ENCODE measurements at places on chromosomes 12 and 14. TPM values are rescaled to one million over a fixed set of nuclear protein-coding genes. Genes with fewer than 3 reads are reported as not detected.
A peak's percentile ranks its signal among the peaks of the same experiment; 100 is the strongest.

The KLHL33 gene
- total RNA-seq = 0.08 TPM

The CCDC77 gene
- total RNA-seq = 13.3 TPM

The PRB2 gene
- not detected for total RNA-seq

The C12orf54 gene
- total RNA-seq = not detected

DNA sequence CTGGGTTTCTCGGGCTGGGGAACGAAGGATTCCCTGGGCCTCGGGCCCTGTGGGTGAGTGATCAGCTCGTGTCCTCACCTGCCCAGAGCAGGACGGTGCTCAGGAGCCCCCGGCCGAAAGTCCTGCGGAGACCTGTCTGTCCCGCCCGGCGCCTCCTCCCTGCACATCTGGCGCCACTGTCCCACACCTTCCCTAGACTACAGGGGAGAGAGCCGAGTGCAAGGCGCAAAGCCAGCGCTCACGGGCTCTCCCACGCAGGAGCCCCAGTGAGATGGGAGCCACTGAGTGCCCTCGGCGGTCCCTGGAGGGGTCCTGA is 13.1 kb upstream of the TEX22 start:
- H3K4me1 ChIP-seq = no peaks in the 10 kb centered on the region
- peaks cover 6% of the 10 kb centered on the region for H3K27me3 ChIP-seq
- peaks cover 6% of the 10 kb centered on the region for H3K36me3 ChIP-seq
- peak overlapping the region; percentile 51 for H3K4me3 ChIP-seq
- H3K27ac ChIP-seq = no peak overlapping the region

DNA sequence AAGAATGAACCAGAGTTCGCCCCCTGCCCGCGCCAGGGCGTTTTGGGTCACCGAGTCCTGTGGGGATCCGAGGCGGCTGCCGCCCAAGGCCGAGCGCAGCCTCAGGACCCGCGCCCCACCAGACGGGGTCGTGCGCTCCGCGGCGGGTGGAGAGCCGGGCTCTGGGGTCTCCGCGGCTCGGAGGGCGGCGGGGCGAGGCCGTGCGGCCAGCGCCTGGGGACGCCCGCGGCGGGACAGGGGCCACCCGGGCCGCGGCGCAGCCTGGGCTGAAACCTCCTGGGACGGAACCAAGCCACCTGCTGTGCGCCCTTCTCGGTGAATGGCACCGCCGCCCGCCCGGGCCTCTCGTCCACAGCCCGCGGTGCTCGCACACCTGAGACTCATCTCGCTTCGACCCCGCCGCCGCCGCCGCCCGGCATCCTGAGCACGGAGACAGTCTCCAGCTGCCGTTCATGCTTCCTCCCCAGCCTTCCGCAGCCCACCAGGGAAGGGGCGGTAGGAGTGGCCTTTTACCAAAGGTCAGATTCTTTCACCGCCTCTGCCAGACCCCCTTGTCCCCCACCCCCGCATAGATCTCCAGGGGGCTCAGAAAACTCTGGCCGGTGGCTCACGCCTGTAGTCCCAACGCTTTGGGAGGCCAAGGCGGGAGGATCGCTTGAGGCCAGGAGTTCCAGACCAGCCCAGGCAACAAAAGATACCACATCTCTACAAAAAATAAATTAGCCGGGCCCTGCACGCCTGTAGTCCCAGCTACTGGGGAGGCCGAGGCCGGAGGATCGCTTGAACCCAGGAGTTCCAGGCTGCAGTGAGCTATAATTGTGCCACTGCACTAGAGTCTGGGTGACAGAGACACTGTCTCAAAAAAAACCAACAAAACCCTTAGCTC is 901 bp downstream of the B3GNT4 start:
- H3K4me3 ChIP-seq = peak overlapping the region; percentile 79
- DNase-seq = no peak
- H3K27ac ChIP-seq = no peak overlapping the region
- peaks cover 14% of the 10 kb centered on the region for H3K36me3 ChIP-seq

DNA sequence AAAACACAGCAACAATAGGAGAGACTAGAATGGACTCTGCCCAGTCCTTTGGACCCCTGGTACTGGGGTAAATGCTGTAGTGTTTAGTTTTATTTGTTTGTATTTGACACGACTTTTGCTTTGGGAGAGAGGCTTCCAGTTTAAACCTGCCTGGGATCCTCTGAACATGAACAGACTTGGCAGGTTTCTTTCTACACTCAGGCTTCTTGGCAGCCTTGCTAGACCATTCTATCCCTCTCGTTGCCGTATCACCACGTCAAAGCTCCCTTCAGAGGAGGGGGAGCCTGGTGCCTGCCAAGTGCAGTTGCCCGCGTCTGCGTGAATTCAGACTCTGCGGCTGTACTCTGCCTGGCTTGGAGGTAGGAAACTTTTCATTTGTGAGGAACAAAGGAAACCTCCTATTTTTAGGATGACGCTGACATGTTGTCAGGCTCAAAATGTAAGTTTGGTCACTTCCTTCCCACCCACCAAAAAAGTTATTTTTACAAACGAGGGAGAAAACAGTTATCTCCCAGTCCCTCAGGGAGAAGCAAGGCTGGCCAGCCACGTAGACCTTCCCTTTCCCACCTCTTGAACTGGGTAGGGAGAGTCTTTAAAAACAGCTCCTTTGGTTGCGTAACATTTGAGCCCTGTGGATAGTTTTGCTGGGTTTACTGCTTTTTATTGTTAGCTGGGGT is 25.9 kb downstream of the CD9 start:
- H3K4me1 ChIP-seq = peaks cover 26% of the 10 kb centered on the region
- H3K36me3 ChIP-seq = peaks cover 7% of the 10 kb centered on the region
- no peak for DNase-seq
- H3K27me3 ChIP-seq = peaks cover 10% of the 10 kb centered on the region

GRCh38 chr14:64971491-64971942 is 619 bp downstream of the RAB15 start:
- no peaks in the 10 kb centered on the region for H3K36me3 ChIP-seq
- peak overlapping the region; percentile 88 for H3K4me3 ChIP-seq
- no peak for DNase-seq

DNA sequence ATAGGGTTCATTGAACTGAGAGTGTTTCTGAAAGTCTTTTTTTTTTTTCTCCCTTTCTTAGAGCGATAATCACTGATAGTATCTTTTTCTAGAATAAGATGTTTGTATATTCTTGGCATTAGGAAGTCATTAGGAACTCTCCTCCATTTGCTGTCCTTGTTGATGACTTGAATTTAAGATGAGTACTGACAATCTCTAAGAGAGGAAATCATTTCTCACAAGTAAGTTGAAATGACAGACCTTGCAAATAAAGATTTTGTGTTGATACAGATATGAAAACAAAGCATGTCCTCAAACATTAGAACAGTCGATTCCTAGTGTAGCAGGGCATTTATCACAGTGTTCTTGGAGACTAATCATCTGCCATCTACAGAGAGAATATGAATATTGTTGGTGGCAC is 458.4 kb upstream of the SYT1 start:
- H3K4me1 ChIP-seq = no peaks in the 10 kb centered on the region
- no peak for DNase-seq
- no peaks in the 10 kb centered on the region for H3K36me3 ChIP-seq
- H3K27me3 ChIP-seq = no peaks in the 10 kb centered on the region
- no peak overlapping the region for H3K4me3 ChIP-seq
- H3K27ac ChIP-seq = no peak overlapping the region

GRCh38 chr12:1947081-1947480 is 28.6 kb upstream of the CACNA2D4 start:
- H3K27ac ChIP-seq = no peak overlapping the region
- no peaks in the 10 kb centered on the region for H3K27me3 ChIP-seq
- H3K4me1 ChIP-seq = peaks cover 2% of the 10 kb centered on the region

DNA sequence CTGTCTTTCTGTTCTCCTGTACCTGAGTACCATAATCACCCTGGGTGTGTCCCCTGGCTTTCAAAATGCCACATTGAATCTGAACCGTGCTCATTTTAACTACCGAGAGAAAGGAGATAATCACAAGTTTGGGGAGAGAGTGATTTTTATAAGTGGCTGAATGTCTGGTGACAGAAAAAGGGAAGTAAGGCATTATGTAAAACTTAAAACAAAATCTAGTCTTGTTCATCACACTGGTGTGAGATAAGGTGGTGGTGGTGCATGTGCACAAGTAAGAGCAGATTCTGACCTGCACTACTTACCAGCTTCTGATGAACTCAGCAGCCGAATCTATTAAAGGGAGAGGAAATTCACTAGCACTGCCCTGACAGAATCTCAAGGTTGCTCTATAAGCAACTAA is 56.3 kb downstream of the SPPL3 start:
- no peak for DNase-seq
- no peak overlapping the region for H3K27ac ChIP-seq
- H3K36me3 ChIP-seq = no peaks in the 10 kb centered on the region
- H3K4me3 ChIP-seq = no peak overlapping the region
- peaks cover 1% of the 10 kb centered on the region for H3K27me3 ChIP-seq

DNA sequence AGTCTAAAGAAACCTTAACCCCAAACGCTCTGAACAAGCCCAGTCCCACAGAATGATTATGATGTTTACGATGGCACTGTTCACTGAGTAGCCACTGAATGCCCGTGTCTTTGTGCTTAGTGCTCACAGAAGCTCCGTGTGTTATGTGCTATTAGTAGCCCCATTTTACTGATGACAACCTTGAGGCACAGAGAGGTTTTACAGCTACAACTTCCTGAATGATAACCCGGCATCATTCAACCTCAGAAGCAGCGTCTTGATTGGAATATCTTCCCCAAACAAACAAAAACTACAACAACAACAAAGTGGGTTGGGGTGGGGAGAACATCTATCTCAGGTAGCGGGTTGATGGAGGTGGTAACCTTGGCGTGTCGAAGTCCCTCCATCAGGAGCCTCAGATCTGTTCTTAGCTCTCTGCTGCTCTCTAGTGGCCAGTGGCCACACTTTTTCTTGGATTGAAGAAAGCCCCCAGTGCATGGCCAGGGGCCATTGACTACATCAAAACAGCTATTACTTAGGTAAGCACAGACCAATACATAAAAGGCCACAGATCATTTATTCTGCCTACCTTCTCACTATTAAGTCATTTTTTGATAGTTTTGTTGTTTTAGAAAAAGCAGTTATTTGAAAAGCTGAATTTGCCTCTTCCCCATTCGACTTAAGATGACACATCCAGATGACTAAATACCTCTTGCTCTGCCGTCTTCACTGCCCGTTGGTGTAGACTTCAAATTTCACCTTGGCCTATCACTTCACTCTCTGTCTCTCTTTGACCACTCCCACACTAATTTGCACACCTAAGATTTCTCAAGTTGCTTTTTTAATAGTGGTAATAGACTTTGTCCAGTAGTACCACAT is 376.9 kb downstream of the GALC start:
- H3K36me3 ChIP-seq = peaks cover 5% of the 10 kb centered on the region

GRCh38 chr12:24996820-24997219 is 47.9 kb upstream of the BCAT1 start:
- H3K27me3 ChIP-seq = peaks cover 1% of the 10 kb centered on the region
- H3K4me3 ChIP-seq = no peak overlapping the region
- DNase-seq = no peak
- H3K4me1 ChIP-seq = no peaks in the 10 kb centered on the region
- H3K36me3 ChIP-seq = no peaks in the 10 kb centered on the region

GRCh38 chr12:27981874-27982273 is 9.3 kb upstream of the PTHLH start:
- no peak overlapping the region for H3K4me3 ChIP-seq
- no peaks in the 10 kb centered on the region for H3K36me3 ChIP-seq
- no peak overlapping the region for H3K27ac ChIP-seq
- no peak for DNase-seq
- no peaks in the 10 kb centered on the region for H3K27me3 ChIP-seq

DNA sequence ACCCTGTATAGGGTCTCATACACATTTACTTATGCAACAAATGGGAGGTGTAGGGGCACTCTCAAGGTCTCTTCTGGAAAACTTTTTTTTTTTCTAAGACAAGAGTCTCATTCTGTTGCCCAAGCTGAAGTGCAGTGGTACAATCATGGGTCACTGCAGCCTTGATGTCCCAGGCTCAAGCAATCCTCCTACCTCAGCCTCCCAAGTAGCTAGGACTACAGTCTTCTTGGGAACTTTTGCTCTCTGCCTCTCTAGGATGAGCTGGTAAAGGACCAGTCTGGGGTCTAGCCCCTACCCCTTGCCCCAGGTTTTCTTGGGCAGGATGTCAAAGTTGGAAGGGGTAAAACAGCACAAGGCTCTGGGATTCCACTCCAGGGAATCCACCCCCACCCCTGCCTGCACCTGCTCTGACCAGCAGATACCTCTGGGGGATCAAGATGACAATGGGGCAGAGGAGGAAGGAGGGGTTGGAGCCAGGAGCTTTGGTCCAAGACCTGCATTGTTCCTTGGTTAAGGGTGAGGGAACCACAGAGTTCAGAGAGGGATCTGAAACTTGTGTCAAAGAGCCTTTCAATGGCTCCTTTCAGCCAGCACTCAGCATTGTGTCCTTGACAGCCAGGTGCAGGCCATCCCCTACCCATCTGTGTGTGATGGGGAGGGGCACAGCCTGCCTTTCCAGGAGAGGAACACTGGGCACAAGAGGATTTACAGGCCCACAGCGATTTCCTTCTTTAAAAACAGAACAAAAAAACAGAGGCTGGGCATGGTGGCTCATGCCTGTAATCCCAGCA is 12.2 kb downstream of the CTDSP2 start:
- no peak overlapping the region for H3K27ac ChIP-seq
- H3K36me3 ChIP-seq = peaks cover 7% of the 10 kb centered on the region
- DNase-seq = no peak
- H3K4me3 ChIP-seq = no peak overlapping the region
